ENCODE measurements at places on chromosomes 12 and 14.

GRCh38 chr12:117724543-117724942, 244.2 kb downstream of the KSR2 start:
- DNase-seq: no peak

GRCh38 chr12:87814625-87815024, 214.6 kb downstream of the C12orf50 start:
- no peak for DNase-seq

DNA sequence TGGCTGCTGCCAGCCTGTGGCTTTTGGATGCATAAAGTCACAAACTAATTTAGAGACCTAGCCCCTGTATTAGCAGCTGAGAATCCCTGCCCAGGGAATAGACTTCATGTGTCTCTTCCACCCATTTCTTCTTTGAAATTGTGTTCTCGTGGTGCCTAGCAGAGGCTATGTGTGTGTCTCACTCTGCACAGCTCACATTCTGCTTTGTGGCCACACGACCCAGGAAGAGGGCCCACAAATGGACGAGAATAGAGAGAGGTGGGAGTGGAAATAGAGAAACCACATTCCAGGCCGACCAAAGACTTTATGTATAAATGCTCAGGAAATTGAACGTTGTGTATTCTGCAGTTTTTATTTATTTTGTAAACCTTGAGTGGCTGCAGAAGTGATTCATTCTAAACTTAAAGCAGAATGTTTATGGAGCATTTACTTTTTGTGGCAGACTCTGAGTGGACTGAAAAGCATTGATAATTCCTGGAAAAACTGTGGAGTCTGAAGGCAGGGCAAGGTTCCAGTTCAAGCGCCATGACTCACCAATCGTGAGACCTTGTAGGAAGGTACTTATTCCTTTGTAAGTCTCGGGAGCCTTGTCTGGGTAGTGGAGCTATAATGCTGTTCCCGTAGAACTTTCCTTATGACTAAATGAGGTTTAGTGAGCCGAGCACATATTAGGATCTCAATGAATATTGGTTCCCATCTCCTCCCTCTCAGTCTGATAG, 9.1 kb downstream of the B4GALNT3 start:
- DNase-seq: no peak

- no peak for DNase-seq
Observed at GRCh38 chr14:96065661-96066459, 26.7 kb downstream of the C14orf132 start.

GRCh38 chr12:101001669-101002068, 207.1 kb downstream of the ANO4 start:
- no peak for DNase-seq

- DNase-seq: no peak
Observed at GRCh38 chr12:67573566-67573965, 75.0 kb upstream of the DYRK2 start.

DNA sequence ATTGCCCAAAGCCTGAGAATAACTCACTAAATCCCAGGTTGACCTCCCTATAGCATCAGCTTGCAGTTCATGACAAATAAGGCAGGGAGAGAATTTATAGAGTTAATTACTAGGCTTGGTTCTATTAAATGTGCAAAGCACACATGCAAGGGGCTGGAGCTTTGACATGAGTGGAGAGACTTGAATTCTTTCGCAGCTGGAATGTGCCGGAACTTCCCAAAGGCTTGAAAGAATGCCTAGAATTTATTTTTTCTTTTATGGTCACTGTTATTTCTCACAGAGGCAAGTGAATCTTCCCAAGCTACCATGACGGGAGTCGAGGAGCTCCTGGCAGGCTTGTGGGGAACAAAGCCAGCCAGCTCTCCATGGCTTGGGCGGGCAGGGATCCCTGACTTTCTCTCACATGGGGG, 95.5 kb upstream of the USP44 start:
- DNase-seq: no peak

GRCh38 chr12:53816360-53817020, 64.7 kb upstream of the CISTR start:
- no peak for DNase-seq

GRCh38 chr12:7934889-7935492, 996 bp downstream of the SLC2A3 start:
- DNase-seq: no peak

GRCh38 chr14:105830171-105830570, 303.8 kb downstream of the TMEM121 start:
- no peak for DNase-seq

- DNase-seq: no peak
Observed at GRCh38 chr14:53493860-53494259, 340.7 kb upstream of the DDHD1 start.

DNA sequence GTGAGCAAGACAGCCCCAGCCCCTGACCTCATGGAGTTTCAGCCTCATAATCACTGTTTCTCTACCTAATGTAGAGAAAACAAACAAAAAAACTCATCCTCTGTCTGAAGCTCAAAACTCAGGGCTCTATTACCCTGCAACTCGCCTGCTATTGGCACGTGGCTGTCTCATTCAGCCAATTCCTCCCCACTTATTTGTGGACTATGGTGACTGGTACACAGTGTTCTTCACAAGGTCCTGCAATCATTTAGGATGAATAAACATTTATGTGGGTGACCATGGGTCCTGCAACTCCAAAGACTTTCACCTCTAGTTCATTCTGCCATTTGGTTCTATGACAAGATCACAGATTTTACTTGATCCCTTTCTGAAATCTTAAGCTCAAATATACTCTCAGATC, 4.7 kb downstream of the PPP2R3C start:
- DNase-seq: no peak

GRCh38 chr12:94575645-94576403, 74.5 kb downstream of the TMCC3 start:
- DNase-seq: no peak

- DNase-seq: no peak
Observed at GRCh38 chr14:67031920-67032774, 157.1 kb upstream of the GARIN2 start.

DNA sequence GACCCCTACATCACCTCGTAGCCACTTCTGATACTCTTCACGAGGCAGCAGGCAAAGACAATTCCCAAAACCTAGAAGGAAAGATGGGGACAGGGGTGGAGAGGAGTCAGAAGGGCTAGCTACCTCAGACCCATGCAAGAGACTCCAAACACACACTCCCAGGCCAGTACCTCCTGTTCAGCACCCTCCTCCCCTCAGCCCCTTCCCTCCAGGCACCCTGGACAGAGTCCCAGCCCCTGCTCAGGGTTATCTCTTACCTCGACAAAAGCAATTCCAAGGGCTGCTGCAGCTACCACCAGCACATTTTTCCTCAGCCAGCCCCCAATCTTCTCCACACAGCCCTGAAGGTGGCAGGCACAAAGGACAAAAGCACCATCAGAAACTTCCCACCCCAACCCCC, 3.3 kb downstream of the CD63 start:
- no peak for DNase-seq

GRCh38 chr14:55077170-55078151, 26.0 kb downstream of the MAPK1IP1L start:
- no peak for DNase-seq

- peak; percentile 64 for DNase-seq
Observed at GRCh38 chr14:75982266-75983018, 647 bp upstream of the TGFB3 start.

- DNase-seq: no peak
Observed at GRCh38 chr12:80142640-80143039, 43.3 kb downstream of the OTOGL start.

- no peak for DNase-seq
Observed at GRCh38 chr12:86565038-86565437, 308.8 kb upstream of the MGAT4C start.

DNA sequence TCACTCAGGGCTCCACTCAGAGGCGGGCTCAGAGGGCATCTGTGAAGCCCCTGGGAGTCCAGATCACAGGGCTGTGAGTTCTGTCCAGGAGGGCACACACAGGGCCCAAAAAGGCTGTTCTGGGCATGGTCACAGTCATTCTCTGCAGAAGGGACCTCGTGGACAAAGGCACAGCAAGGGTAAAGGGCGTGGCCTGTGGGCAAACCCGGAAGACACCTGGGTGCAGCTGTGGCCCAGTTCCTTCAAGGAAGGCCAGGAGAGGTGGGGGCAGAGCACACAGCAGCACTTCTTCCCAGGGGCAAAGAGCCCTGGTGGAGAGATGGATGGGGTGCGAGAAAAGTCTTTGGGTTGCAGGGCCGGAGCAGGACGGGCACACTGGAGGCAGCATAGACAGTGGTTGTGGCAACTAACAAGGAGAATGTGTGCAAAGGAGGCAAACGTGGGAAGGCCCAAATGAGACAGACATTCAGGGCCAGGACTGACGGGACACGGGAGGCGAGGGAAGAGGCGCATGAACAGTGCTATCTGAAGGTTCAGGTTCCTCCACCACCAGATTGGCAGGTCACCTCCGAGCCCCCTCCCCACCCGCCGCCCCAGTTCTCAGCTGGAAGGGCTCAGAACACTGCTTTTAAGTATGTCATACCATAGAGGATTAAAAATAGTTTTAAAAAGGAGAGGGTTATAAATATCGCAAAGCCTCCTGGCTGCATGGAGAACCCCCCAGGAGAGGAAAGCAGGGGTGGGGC, 8.9 kb downstream of the CLMN start:
- DNase-seq: no peak

GRCh38 chr12:13812168-13812567, 169.2 kb downstream of the GRIN2B start:
- DNase-seq: no peak

DNA sequence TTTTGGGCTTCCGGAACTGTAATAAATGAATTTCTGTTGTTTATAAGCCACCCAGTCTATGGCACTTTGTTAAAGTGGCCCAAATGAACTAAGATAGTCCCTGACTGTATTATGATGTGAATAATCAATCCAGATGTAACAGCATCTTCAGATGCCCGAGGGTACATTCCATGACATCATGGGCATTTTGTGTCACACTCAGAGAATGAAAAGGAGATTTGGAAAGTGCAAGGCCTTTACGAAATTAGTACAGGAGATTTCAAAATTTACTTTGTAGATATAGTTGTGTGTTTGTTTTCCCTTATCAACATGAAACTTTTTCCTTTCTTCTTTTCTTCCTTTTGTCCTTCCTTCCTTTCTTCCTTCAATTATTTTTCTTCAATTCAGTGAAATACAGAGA, 54.2 kb upstream of the AMIGO2 start:
- DNase-seq: no peak

DNA sequence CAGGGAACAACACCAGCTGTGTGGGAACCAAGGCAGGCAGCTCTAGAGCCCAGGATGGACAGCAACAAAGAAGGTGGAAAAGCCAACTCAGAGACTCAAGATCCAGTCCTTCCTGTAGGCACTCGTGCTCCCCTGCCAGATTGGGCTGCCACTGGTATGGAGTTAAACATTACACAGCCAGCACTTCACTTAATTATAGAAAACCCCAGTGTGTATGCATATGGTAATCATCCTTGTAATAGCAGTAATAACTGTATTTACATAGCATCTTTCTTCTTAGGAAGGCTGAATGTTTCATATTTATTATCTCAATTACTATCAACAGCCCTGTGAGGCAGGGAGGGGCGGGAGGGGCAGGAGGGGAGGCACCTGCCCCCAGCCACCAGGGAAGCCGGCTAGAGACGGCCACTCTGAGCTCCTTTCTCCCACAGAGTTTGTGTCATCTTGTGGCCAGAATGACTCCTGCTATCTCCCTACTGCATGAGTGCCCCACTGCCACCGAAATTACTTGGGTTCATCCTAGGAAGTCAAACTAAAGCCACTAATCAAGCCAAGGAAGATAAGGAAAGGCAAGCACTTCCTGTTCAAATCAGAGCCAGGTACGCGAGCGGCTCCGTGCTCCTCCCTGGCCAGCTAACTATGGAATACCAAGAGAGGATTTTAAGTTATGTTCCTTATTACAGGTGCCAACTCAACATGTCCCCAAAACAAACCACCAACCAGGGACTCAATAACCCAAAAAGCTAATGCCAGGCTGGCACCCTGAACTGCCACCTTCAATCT, 15.7 kb upstream of the RAB35 start:
- no peak for DNase-seq

DNA sequence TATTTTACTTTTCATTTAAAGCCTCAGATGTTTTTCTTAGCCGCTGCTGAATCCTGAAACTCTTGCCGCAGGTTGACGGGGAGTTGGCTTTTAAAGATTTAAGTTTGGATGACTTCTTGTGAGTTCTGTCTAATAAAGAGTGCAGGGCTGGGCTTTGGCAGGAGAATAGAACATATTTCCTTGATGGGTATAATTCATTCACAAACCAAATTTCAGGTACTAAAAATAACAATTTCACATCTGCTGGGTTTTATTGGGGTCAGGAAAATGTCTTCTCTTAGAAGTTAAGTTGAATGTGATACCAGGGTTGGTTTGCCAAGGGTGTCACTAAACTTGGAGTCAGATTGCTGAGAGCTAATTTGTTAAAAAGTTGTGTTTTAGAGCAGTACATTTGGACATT, 9.7 kb downstream of the SP1 start:
- DNase-seq: no peak

- no peak for DNase-seq
Observed at GRCh38 chr12:121236776-121237175, 26.8 kb downstream of the P2RX4 start.

- no peak for DNase-seq
Observed at GRCh38 chr12:119366007-119366406, 31.5 kb downstream of the CCDC60 start.

GRCh38 chr12:110248096-110248447, 33.0 kb upstream of the ATP2A2 start:
- DNase-seq: no peak

- no peak for DNase-seq
Observed at GRCh38 chr14:58353516-58354299, 42.0 kb upstream of the TOMM20L start.

DNA sequence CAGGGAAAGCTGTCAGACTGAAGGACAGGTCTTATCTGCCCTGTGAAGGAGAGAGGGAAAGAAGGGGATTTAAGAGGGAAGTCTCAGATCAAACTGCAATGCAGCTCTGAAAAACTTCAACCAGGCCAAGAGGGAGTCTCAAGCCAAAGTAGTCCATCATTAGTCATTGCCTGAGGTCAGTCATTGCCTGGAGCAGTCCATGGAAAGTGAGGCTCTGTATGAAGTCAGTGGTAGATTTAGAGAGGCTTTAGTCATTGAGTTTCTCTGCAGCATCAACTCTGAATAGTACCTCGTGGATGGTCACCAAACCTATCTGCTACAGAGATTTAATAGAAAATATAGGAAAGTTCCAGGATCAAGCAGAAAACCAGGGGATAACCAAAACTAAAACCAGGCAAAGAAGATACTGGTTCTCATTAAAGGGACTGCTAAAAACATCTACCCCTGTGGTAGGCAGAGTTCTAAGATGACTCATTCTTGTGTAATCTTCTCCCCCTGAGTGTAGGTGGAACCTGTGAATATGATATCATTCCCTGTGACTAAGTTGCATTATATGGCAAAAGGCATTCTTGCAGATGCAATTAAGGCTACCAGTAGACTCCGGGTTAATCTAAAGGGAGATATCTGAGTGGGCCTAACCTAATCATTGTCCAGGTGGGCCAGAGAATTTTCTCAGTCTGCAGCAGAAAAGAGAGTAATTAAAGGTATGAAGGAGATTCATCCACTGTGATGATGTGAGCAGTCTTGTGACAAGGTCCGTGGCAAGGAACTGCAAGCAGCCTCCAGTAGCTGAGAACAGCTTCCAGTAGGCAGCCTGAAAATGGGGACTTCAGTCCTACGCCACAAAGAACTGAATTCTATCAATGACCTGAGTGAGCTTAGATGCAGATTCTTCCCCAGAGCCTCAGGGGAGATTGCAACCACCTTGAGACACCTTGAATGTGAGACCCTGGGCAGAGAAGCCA, 123.1 kb downstream of the GALC start:
- no peak for DNase-seq

All from NCI-H1092 (cell line).